ENCODE measurements at places on chromosomes 1 and 21.

- DNase-seq = no peak
Measured at GRCh38 chr1:202143768-202144401, 652 bp downstream of the ARL8A start.

- DNase-seq = no peak
Measured at GRCh38 chr1:203898458-203899352, 37.3 kb downstream of the SNRPE start.

GRCh38 chr1:18977428-18977827 lies 21.0 kb upstream of the IFFO2 start:
- no peak for DNase-seq

DNA sequence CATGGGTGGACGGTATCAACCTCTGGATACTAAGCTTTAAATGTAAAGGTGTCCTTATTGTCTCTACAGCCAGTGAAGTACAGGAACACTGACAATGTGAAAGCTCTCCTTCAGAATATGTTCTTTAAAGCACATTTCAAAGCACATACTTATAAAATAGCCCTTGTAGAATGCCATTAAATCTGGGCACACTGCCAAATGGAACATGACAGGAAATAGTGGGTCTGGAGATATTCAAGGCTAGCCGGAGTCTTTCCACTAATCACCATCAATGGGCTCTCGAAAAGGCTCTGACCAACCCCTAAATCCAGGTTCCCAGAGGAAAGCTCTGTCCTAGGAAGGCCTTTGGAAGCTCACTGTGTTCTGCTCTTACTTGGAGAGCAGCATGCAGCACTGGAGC lies 46.6 kb downstream of the PLD5 start:
- no peak for DNase-seq

DNA sequence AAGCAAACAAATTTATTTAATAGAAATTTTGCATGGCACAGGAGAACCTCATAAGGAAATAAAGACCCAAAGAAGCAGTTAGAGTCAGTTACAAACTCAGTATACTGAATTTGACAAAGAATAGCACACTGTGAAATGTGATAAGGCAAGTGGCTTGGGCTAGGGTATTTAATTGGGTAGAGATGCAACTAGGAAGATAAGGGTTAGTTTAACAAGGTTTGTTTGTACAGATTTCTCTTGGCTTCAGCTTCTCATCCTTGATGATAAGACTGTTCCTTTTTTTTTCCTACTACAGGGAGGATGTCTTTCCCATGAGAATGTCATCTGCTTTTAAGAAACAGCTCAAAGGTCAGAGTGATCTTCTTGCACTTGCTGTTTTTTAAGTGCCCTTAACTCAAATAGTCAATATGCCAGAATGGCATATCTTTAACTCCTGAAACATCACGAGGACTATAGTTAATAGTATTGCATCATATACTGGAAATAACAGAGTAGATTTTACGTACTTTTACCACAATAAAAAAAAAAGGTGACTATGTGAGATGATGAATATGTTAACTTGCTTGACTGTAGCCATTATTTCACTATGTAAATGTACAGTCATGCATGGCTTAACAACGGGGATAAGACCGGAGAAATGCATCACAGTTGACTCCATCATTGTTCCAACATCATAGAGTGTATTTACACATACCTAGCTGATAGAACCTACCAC lies 9.2 kb upstream of the TRAF3IP3 start:
- DNase-seq = no peak

DNA sequence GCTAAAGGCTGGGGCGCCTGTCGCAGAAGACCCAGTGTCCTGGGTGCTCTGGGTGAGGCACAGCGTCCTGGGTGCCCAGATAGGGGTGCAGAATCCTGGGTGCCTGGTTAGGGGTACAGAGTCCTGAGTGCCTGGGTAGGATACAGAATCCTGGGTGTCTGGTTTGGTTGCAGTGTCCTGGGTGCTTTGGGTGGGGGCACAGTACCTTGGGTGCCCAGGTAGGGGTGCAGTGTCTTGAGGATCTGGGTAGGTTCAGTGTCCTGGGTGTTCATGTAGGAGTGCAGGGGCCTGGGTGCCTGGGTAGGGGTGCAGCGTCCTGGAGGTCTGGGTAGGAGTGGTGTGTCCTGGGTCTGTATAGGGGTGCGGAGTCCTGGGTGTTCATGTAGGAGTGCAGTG lies 178.7 kb downstream of the CAMTA1 start:
- no peak for DNase-seq

GRCh38 chr1:194442901-194443575 lies 1256.6 kb upstream of the B3GALT2 start:
- no peak for DNase-seq

GRCh38 chr1:40399984-40400704 lies 26.6 kb downstream of the SMAP2 start:
- no peak for DNase-seq

DNA sequence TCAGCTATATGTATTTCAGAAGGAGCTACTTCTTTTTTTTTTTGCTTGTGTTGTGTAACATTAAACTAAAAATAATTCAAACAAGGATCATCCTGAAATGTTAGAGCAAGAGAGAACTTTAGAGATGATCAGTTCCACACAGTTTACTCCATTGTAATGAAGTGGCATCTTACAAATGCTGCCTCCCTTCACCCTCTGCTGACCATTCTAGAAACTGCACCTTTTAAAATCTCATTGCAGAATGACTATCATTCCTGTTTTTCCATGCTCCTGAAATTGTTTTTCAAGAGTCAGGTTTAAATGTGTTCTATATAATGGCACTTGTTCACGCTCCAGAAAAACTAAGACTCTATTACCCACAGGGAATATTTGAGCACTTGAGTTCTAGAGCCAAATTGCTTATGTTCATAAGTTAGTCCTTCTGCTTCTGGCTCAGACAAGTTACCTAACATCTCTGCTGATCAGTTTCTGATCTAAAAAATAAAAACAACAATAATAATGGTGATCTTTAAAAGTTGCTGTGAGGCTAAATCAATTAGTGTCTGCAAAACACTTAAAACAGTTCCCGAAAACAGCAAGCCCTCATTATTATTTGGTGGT lies 21.5 kb upstream of the SLC44A5 start:
- no peak for DNase-seq

DNA sequence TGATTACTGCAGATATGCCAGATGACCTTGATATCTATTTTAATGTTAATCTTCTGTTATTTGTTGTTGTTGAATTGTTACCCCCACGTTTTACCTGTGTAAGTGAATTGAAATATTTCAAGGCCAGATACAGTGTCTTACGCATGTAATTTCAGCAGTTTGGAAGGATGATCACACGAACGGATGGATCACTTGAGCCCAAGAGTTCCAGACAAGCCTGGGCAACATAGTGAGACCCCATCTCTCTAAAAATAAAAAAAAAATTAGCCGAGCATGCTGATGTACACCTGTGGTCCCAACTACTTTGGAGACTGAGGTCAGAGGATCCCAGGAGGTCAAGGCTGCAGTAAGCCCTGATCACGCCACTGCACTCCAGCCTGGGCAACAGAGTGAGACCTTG lies 32.2 kb downstream of the SDCCAG8 start:
- no peak for DNase-seq

Data from ascending aorta (tissue), 2 donors.